ENCODE measurements at places on chromosomes 4 and X.

- DNase-seq: no peak
These were observed 160.1 kb upstream of the MBNL3 start for GRCh38 chrX:132648895-132649294.

DNA sequence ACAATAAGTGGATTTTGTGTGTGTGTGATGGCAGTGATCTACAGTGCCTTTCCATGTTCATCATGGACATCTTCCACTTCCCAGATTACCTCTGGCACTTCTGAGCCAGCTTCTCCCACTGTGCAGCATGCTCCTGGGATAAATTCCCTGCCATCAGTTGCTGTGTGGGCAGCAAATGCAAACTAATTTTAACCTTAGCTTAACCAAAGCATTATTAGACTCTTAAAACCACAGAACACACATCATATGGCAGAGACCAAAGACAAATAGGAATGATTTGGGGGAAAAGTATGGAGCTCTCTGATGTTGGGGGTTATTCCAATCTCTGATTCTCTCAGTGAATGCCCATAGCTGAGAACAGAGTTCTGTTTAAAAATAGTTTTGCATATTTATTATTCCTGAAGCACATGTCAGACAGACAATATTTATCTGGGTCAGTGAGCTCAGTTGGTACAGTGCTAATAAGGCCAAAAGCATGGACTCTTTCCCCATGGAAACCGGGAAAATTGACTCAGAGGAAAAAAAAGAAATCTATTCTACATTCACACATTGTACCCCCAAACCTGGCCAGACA is 567.4 kb downstream of the IQCM start:
- DNase-seq: no peak

DNA sequence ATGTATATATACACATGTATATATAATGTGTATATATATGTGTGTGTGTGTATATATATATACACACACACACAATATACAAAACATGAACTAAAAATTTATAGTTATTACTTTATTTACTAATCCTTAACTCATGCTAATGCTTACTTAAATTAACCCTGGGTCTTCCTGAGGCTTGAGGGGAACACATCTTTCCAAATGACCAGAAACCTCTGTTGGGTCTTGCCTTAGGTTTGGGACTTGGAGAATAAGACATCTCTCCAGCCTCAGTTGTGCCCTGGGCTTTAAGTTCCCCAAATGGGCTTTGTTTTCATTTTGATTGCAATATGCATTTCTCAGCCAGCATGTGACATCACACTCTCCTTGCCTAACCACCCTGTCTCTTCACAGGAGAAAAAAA is 7.7 kb downstream of the GEMIN8 start:
- DNase-seq: no peak

GRCh38 chr4:72107456-72107855 is 75.7 kb downstream of the NPFFR2 start:
- no peak for DNase-seq

DNA sequence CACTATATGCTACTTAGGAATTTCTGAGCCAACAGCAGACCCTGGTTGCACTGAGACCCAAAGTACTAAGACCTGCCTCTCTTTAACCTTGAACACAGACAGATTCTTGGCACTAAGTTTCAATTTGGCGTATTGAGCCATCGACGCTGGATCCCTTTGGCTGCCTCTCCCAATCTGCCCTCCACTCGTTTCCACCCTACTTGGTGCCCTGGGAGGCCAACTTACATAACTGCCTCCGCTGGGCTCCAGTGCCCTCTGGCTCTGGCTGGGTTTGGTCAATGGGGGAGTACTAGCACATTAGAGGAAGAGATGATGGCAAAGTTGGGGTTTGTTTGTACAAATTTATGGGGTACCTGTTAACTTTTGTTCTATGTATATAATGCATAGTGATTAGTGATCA is 63.5 kb downstream of the TMEM156 start:
- DNase-seq: no peak

GRCh38 chr4:42133006-42133405 is 19.4 kb downstream of the BEND4 start:
- no peak for DNase-seq

GRCh38 chr4:36374836-36375511 is 93.6 kb downstream of the DTHD1 start:
- DNase-seq: no peak

GRCh38 chrX:124263743-124264142 is 68.7 kb upstream of the TEX13D start:
- DNase-seq: no peak

- DNase-seq: no peak
These were observed 37.0 kb downstream of the GUCY1A1 start for GRCh38 chr4:155703486-155704247.

DNA sequence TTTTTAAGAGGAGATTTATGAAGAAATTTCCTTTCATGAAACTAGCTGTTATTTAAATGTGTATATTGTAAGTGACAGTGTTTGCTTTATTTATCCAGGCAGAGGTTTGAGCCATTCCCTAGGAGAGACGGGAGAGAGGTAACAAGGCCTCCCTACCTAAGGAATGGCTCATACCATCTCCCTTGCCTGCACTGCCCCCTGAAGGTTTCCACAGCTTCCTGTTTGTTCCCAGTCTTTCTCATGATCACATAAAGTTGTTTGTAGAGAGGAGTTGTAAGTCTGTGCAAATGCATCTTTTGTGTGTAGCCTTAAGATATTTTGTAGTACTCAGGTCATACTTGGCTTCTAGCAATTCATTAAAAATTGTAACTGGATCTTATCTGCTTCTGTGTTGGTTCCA is 1504.5 kb upstream of the PCDH10 start:
- peak; percentile 1 for DNase-seq

GRCh38 chrX:145484740-145485139 is 237.4 kb downstream of the SPANXN1 start:
- no peak for DNase-seq

DNA sequence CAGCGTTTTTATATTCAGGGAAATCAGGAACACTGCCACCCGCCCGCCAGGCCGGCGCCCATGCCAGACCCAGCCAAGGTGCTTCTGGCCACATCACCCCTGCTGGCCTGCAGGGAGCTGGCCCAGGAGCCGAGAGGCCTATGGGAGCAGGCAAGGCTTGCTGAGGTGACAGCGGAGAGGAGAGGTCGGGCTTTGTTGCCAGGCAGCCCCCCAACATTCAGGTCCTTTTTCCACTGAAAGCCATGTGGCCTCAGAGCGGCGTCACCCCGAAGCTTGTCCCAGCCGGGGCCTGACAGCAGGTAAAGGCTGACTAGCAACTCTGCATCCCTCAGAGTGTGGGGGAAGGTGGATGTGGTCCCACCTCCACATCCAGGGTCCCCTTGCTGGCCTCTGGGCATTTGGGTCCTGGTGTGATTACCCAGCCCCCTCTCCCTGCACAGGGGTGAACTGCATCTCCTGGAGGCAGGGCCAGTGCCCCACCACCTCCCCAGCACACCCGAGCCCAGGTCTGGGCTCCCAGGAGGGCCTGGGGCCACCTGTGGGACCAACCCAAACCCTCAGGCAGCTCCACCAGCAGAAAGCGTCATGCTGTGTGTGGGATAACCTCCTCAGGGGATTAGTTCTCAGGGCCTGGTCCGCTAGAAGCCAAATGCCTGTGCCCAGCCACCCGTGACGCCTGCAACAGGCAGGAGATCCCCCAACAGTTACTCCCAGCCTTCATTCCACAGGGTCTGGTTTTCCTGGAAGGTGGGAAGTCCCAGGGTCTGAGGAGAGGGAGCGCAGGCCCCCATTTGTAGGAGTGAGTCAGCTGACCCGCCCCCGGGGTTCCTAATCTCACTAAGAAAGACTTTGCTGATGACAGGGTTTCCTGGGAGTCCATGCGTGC is at the start of gene PDE6B:
PDE6B (plus strand) TSS at position 869 of the 886 bp plus-strand sequence. CDS start 54 bp downstream, outside the sequence.
- DNase-seq: no peak

DNA sequence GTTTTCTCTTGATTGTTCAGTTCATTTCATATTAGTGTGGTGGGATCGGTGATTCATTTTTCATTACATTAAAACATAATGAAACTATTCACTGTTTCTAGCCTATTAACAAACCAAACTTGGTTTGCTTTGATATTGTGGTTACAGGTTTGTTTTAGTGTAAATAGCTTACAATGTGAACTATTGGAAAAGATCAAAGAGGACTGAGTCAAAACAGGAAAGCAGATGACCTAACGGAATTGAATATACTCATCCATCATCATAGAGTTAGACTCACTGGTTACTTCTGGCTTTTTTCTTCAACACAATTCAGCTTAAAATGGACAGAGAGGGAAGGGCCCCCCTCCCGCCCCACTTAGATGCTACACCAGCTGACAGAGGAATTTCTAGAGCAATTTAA is 616.2 kb upstream of the AADAT start:
- DNase-seq: no peak
